NCI-H510A (cell line): ENCODE measurements at places on chromosomes 4 and X.

GRCh38 chrX:118448273-118448783 lies 47.3 kb upstream of the DOCK11 start:
- DNase-seq: no peak

GRCh38 chr4:129344058-129344457 lies 248.1 kb downstream of the C4orf33 start:
- DNase-seq: no peak

GRCh38 chr4:146592019-146592418 lies 46.7 kb upstream of the POU4F2 start:
- DNase-seq: no peak

DNA sequence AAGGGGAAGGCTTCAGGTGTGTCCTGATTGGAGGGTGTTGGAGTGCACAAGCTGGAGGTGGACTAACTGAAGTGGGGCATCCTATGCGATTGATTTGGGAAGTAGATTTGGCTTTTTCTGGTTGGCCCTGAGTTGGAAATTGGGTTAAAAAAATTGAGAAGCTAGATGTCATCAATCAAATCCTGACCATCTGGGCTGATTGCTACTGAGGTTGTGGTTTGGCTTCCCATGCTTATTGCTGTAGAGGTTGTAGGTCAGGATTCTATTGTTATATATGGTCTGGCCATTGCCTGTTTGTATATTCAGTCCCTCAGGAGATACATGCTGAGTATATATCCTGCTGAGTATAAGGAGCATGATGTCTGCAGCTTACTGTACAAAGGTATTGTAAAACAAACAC lies 7.7 kb upstream of the ZNF81 start:
- no peak for DNase-seq

GRCh38 chrX:147550217-147550616 lies 361.5 kb upstream of the FMR1 start:
- DNase-seq: no peak

DNA sequence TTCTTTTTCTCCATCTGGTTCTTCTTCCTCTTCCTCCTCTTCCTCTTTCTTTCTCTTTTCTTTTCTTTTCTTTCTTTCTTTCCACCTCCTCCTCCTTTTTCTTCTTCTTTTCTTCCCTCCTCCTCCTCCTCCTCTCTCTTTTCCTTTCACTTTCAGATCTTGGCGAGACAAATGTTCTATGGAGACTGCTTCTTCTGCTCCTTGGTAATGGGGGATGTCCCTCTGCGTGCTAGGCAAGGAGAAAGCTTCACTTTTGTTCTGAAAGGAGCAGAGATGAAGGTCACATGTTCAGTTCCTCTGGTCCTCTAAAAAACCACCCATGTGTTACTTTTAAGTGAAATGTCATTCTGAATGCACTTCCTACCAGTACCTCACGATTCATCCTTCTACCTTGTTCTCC lies 33.2 kb downstream of the NBDY start:
- DNase-seq: no peak

GRCh38 chr4:104494822-104495559 lies at the start of gene CXXC4:
CXXC4 (minus strand) TSS chr4:104494894; CDS start chr4:104491802, 3,092 bp downstream.
- peak; percentile 74 for DNase-seq

DNA sequence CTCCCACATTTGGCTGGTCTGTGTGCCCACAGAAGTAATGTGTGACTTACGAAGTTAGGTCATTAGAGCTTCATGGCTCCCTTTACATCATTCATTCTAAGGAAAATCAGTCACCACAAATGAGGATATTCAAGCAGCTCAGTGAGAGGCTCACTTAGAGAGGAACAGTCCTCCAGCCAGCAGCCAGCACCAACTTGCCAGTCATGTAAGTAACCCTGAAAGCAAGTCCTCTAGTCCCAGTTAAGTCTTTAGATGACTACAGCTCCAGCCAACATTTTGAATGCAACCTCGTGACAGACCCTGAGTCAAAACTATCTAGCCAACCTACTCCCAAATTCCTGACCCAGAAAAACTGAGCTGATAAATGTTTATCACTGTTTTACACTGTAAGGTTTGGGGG lies 71.3 kb downstream of the LRBA start:
- no peak for DNase-seq

GRCh38 chrX:128020701-128021100 lies 31.5 kb downstream of the ACTRT1 start:
- DNase-seq: no peak

DNA sequence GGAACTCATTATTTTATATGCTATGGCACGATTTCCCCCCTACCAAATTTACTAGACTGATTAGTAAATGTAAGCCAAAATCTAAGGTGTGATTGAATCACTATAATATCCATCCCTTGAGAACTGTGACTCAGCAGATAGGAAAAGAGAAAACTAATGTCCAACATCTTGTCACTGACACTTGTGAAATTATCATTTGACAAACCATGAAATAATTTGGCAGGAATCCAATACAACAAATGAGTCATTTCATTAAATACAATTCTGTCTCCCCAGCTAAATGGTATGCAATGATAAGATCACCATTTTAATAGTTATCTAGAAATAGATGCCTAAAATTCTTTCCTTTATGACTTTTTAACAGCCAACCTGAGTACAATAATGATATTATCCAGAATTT lies 462.3 kb downstream of the DMD start:
- no peak for DNase-seq

- no peak for DNase-seq
Observed at GRCh38 chr4:139208404-139208945, 31.5 kb upstream of the ELF2 start.

GRCh38 chr4:175411251-175411650 lies 400.8 kb downstream of the GPM6A start:
- no peak for DNase-seq

- DNase-seq: no peak
Observed at GRCh38 chr4:85527815-85528214, 52.9 kb downstream of the ARHGAP24 start.

DNA sequence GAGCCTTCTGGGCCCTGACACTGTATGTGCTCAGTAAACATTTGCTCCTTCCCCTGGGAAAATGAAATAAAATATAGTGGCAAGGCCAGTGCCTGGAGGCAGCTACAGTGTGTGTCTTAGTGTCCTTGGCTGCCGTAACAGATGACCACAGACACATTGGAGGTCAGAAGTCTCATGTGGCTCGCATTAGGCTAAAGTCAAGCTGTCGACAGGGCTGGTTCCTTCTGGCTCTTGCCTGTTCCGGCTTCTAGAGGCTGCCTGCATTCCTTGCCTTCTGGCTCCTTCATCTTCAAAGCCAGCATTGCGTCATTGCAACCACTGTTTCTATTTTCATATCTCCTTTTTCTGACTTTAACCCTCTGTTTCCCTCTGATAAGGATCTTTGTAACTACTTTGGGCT lies 83.6 kb upstream of the STX18 start:
- no peak for DNase-seq

DNA sequence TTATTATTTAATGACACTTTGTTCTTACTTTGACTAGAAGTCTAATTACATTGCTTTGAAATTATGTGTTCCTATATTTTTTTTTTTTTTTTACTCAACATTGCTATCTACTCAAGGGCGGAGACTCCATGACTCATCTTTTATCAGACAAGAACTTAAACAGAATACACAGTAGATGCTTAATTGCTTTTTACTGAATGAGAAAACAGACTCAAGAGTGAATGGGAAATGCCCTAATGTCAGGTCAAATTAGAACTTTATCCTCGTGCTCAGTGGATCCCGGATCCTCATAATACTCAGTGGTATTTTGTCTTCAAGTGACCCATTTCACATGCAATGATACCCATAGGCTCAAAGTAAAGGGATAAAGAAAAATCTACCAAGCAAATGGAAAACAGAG lies 954.5 kb upstream of the IGFBP7 start:
- DNase-seq: no peak

DNA sequence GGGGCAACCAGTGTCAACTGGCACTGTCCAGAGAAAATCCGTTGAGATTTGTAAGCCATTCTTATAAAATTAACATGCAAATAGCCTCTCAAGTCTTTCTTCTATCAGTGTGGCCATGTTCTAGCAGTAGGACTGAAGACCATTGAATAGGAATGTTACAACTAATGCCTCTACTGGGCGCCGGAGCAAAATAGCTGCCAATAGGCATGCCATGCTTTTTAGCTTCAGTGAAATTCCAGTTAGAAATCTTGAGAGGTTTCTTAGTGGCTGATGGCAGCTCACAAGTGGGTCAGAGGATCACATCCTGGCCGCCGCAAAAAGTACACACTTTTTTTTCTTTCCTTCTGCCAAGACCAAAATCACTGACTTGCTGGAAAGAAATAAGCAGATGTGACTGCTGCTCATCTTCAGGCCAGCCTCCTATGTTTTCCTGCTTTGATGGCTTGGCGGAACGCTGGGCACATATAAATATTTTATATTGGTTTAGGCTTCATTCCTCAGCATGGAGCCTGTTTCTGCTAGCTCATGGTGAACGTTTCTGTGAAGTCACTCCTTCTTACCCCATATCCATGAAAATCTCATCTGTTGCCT lies 293.1 kb downstream of the TENM3 start:
- no peak for DNase-seq

DNA sequence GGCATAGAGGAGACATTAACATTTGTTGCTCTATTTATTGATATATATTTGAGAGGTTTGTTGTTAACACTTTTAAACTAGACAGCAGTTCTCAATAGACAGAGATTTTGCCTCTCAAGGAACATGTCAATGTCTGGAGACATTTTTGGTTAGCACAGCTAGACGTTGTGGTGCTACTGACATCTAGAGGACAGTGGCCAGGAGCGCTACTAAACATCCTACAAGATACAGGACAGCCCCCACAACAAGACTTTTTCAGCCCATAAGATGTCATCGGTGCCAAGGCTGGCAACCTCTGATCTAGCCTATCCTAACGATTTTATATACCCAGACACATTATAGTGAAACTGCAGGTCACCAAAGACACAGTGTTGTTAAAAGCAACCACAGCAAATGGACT lies 18.4 kb upstream of the CTSO start:
- DNase-seq: no peak

GRCh38 chr4:90536408-90536807 lies 409.2 kb downstream of the CCSER1 start:
- DNase-seq: no peak

DNA sequence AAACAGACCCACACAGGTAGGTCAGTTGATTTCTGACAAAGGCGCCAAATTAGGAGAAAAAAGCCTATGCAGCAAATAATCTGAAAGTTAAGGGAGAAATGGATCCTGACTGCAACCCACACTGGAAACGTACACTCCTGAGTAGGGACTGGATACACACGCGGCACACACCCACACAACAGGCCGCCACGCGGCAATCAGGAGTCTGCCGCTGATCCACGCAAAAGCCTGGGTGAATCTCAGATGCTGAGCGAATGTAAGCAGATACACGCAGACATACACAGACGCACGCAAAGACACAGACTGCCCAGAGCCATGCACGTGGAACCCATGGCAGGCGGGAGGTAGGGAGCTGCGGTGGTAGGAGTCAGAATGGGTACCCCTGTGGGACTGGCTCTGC lies 21.7 kb downstream of the LRPAP1 start:
- DNase-seq: no peak

GRCh38 chr4:155512817-155513216 lies 136.1 kb upstream of the MAP9 start:
- DNase-seq: no peak

- no peak for DNase-seq
Observed at GRCh38 chrX:107678957-107679740, 50.8 kb downstream of the PRPS1 start.

- no peak for DNase-seq
Observed at GRCh38 chrX:25762656-25763055, 375.5 kb upstream of the MAGEB18 start.

GRCh38 chr4:89400287-89401035 lies 92.9 kb upstream of the GPRIN3 start:
- no peak for DNase-seq

- DNase-seq: no peak
Observed at GRCh38 chrX:118205421-118206395, 89.1 kb upstream of the KLHL13 start.

GRCh38 chr4:93710847-93711430 lies 117.6 kb upstream of the ATOH1 start:
- peak; percentile 41 for DNase-seq

- DNase-seq: no peak
Observed at GRCh38 chr4:156261230-156261629, 307.6 kb upstream of the CTSO start.
